ENCODE measurements at places on chromosomes 12 and 14.

DNA sequence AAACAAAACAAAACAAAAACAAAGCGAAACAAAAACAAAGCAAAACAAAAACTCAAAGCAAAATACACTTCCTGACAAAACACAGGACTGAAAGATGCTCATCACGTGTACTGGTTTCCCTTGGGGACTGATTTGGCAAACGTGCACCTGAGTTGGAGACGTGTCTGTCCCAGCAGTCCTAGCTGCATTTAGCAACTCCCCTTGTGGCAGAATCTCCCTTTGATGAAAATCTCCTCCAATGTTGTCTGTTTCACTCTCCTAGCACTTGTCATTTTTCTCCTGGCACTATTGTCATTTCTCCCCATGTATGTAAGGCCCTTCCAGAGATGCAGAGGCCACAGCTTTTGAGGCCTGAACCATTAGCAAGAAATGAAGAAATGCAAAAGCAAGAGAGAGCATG, 6.8 kb upstream of the SLC24A4 start:
- DNase-seq, result no peak

GRCh38 chr14:65627315-65627714, 214.8 kb downstream of the FUT8 start:
- DNase-seq, result no peak

- no peak for DNase-seq
Observed at GRCh38 chr14:100790502-100791347, 35.2 kb upstream of the MEG3 start.

- DNase-seq, result no peak
Observed at GRCh38 chr14:58547649-58548048, 90.1 kb upstream of the DACT1 start.

DNA sequence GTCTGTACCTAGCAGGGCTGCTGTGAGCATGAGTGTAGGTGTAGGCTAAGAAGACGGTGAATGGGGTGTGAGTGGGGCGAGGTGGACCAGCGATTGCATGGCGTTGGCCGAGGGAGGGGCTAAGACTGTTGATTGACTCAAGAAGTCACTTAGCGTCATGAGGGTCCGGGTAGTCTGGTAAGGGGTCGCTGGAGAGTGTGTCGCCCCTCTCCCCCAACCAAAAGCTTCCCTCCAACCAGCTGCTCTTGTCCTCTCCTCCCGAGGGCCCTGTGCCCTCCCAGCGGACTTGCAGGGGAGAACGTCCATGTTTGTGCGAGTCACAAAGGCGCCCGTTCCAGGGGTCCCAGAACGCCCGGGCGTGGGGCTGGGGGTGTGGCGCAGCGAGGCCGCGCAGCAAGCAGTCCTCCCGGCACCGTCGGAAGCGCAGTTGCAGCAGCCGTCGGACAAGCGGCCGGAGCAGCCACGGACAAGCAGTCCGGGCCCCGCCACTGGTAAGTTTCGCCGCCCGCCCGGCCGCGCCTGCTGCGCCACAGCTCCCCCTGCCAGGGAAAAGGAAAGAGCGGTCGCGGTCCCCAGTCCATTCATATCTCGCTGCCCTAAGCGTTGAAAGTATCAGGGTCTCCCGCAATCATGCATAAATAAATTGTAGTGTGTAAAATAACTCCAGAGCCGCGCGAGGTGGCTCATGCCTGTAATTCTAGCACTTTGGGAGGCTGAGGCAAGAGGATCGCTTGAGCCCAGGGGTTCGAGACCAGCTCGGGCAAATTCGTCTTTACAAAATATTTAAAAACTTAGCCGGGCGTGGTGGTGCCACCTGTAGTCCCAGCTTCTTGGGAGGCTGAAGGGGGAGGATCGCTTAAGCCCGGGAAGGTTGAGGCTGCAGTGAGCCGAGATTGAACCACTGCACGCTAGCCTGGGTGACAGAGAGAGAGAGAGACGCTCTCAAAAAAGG, at the start of gene CCDC63:
Gene CCDC63, plus strand, starts transcription at position 373 of the 952 bp plus-strand sequence. CDS start 5,968 bp downstream, outside the sequence.
- no peak for DNase-seq

DNA sequence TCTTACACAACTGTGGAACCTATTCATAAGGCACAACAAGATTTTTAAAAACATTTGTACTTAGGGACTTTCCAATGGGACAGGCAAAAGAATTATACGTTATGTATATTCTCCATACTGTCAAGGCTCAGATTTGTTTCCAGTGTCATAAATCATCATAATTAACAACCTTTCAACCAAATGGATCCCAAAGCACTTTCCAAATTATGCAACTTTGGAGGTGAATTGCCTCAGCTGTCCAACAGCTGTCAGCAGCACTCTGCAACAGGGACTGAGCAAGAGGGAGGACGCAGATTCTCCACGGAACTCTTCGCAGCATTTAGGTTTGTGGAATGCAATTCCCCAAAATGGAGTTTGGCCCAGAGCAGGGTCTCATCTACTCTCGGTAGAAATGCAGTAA, 186.6 kb downstream of the PAX9 start:
- no peak for DNase-seq

All from NCI-H1436 treated with DMSO at 0.1 percent for 48 hours (cell line).